ENCODE measurements at places on chromosomes 16 and 17. TPM values are rescaled to one million over a fixed set of nuclear protein-coding genes. Genes with fewer than 3 reads are reported as not detected.

The FBXW10 gene
- total RNA-seq, result not detected

The ZG16 gene
- not detected for total RNA-seq

The KCNAB3 gene
- 0.39 TPM for total RNA-seq

DNA sequence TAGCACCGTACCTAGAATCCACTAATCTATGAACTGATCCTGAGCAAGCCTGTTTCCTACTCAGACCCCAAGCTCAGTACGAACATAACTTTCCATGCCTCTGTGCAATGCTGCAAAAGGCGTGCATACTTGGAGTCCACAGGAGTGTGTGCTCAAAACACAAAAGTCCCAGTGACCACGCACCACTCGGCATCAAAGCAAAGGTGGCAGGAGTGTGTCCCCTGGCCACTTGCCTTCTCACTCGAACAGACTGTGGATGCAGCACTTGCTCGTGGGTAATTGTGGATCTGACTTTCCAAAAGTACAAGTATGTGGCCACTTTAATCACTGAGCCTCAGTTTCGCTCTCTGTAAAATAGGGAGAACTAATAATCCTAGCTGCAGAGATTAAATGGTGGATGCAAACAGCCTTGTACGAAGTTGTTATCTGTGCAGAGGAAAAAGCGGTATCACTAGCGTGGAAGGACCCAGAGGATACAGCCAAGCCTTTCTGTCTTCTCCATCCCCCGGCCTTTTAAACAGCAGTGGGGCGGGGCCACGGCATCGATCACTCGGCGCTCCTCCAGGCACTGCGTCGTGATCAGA is 311 bp upstream of the KDM8 start:
- H3K4me1 ChIP-seq, result no peaks in the 10 kb centered on the region
- H3K36me3 ChIP-seq, result no peaks in the 10 kb centered on the region
- no peak for DNase-seq
- no peaks in the 10 kb centered on the region for H3K27me3 ChIP-seq

DNA sequence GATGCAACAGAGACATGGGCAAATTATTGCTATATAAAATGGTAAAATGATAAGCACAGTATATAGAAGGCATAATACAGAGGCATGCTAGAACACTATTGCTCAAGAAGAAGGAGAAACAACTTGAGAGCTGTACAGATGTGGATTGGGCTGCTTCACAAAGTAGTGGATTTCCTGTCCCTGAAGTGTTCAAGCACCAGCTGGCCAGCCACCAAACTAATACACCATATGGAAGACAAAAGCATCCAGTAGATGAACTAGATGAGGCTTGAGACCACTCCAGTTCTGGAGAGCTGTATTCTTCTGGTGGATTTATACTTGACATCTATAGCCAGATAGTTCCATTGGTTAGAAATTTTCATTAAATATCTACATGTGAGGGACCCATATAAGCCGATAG is 134.1 kb upstream of the GNAO1 start:
- H3K27ac ChIP-seq, result no peak overlapping the region
- H3K4me1 ChIP-seq, result no peaks in the 10 kb centered on the region
- no peak overlapping the region for H3K4me3 ChIP-seq
- no peaks in the 10 kb centered on the region for H3K36me3 ChIP-seq
- no peak for DNase-seq

DNA sequence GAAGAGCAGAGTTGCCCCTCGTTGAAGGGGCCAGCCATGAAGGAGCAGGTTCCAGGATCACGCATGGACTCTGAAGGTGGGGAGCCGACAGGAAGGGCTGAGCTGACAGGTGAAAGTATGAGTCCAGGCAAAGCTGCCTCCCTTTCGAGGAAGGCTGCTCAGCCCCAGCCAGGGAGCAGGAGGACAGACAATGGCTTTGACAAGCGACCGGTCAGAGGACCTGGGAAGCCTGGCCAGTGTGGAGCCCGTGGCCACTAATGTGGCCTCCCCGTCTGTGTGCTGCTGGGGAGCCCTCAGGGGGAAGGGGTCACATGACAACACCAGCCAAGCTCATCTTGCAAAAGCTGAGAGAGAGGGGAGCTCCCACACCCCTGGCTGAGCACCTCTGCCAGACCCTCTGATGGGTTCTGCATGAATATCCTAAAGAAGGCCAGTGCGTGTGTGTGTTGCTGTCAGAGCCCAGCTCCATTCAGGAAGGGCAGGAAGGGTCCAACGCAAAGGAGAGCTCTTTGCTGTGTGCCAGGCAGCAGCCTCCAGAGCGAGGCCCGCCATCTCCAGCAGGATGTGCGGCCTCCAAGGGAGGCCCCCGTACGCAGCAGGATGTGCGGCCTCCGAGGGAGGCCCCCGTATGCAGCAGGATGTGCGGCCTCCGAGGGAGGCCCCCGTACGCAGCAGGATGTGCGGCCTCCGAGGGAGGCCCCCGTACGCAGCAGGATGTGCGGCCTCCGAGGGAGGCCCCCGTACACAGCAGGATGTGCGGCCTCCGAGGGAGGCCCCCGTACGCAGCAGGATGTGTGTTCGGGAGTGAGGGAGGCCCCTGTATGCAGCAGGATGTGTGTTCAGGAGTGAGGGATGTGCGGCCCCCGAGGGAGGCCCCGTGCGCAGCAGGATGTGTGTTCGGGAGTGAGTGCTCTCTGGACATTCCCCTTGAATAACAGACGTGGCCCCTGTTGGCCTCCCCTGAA is 102.1 kb upstream of the CHMP6 start:
- DNase-seq, result no peak
- no peak overlapping the region for H3K4me3 ChIP-seq
- H3K27me3 ChIP-seq, result no peaks in the 10 kb centered on the region
- peaks cover 29% of the 10 kb centered on the region for H3K36me3 ChIP-seq
- peaks cover 16% of the 10 kb centered on the region for H3K4me1 ChIP-seq

DNA sequence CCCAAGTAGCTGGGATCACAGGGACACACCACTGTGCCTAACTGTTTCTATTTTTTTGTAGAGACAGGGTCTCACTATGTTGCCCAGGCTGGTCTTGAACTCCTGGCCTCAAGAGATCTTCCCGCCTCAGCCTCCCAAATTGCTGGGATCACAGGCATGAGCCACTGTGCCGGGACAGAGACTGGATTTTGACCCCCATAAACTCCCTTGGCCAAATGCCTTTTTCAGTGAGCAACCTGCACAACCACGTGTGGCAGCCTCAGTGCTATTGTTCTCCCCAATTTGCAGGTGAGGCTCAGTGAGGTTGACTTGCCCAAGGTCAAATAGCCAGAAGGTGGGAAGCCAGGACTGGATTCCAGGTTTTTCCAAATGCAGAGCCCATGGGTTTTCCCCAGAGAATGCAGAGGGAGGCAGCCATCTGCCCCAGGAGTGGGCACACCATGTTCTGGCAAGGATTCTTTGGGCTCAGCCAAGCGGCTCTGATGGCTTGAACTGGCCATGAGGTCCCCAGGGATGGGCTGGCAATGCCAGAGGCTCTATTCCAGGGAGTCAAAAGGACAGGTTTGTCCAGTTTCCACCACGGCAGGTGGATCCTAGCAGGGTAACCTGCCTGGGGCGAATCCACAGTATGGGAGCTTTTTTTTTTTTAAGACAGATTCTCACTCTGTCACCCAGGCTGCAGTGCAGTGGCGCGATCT is 1.8 kb downstream of the IL27 start:
- H3K27ac ChIP-seq, result no peak overlapping the region
- no peak for DNase-seq
- H3K36me3 ChIP-seq, result no peaks in the 10 kb centered on the region
- H3K4me3 ChIP-seq, result no peak overlapping the region
- H3K27me3 ChIP-seq, result no peaks in the 10 kb centered on the region

DNA sequence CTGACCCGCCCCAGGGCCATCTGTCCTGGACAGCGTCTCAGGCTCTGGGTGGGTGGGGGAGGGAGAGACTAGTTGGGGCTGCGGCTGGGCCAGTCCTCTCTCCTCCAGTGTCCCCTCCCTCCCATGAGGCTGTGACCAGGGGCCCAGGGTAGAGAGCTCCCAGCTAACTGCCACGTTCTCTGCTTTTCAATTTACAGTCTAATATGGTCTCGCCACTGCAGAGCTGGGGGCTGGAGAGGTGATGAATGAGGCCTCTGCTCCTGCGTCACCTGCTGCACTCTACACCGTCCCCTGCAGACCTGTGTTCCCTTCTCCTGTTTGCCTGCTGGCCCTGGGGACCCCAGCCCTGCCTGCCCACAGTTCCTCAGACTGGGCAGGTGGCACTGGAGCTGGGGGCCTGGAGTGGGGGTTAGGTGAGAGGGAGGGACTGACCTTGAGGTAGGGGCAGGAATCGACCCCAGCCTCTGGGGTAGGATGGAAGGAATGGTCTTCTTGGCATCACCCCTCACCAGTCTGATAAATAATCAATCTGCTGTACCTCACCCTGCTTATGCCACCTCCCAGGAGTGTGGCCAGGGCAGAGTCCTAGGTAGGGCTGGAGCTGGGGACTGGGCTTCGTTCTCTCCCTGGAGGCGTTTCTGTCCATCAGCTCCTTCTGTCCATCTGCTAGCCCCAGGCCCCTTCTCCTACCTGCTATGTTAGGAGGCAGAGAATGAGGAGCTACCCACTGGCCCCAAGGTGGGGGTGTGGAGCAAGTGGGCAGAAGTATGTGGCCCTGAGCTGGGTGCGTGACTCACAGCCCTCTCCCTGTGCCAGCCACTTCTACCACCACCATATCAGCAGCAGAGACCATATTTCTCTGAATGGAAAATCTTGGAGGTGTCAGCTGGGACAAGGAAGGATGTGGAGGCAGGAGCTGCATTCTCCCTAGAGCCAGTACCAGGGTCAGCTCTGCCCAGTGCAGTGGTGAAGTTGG is 12.9 kb downstream of the SEZ6 start:
- no peaks in the 10 kb centered on the region for H3K36me3 ChIP-seq
- no peaks in the 10 kb centered on the region for H3K4me1 ChIP-seq
- H3K27me3 ChIP-seq, result no peaks in the 10 kb centered on the region
- no peak overlapping the region for H3K4me3 ChIP-seq

GRCh38 chr16:64626776-64627175 is 495.1 kb downstream of the CDH11 start:
- no peak for DNase-seq
- no peaks in the 10 kb centered on the region for H3K4me1 ChIP-seq
- H3K36me3 ChIP-seq, result no peaks in the 10 kb centered on the region
- no peak overlapping the region for H3K27ac ChIP-seq
- H3K27me3 ChIP-seq, result no peaks in the 10 kb centered on the region

GRCh38 chr17:28447396-28447760 is 26.1 kb upstream of the SLC13A2 start:
- H3K36me3 ChIP-seq, result no peaks in the 10 kb centered on the region
- no peak for DNase-seq
- H3K4me1 ChIP-seq, result no peaks in the 10 kb centered on the region
- H3K27ac ChIP-seq, result no peak overlapping the region
- no peaks in the 10 kb centered on the region for H3K27me3 ChIP-seq
- no peak overlapping the region for H3K4me3 ChIP-seq

GRCh38 chr16:15564604-15565339 is 78.2 kb downstream of the MARF1 start:
- no peak overlapping the region for H3K4me3 ChIP-seq
- H3K27me3 ChIP-seq, result no peaks in the 10 kb centered on the region
- no peak for DNase-seq

DNA sequence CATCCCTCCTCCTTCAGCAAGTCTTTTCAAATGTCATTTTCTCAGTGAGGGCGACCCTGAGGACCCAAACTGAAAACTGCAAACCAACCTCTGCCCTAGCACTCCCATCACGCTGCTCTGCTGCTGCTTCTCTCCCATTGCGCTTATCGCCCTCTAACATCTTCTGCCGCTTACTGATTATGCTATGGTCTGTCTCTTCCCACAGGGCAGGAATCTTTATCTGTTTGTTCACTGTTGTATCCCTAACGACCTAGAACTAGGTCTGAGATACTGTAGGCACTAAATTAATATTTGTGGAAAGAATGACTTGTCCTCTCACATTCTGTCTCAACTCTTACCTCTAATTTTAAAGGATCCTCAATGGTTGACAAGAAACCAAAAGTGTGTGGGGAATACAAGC is 12.5 kb downstream of the ZSCAN32 start:
- no peaks in the 10 kb centered on the region for H3K27me3 ChIP-seq
- no peak overlapping the region for H3K4me3 ChIP-seq
- no peak for DNase-seq
- no peak overlapping the region for H3K27ac ChIP-seq
- peaks cover 81% of the 10 kb centered on the region for H3K36me3 ChIP-seq

GRCh38 chr16:7330709-7331108 is 1.9 kb upstream of the RBFOX1 start:
- no peak overlapping the region for H3K4me3 ChIP-seq

GRCh38 chr17:9219631-9220397 is 198.5 kb downstream of the NTN1 start:
- H3K36me3 ChIP-seq, result peaks cover 9% of the 10 kb centered on the region
- H3K27me3 ChIP-seq, result no peaks in the 10 kb centered on the region
- H3K4me3 ChIP-seq, result no peak overlapping the region
- H3K27ac ChIP-seq, result no peak overlapping the region
- H3K4me1 ChIP-seq, result no peaks in the 10 kb centered on the region
- DNase-seq, result no peak

DNA sequence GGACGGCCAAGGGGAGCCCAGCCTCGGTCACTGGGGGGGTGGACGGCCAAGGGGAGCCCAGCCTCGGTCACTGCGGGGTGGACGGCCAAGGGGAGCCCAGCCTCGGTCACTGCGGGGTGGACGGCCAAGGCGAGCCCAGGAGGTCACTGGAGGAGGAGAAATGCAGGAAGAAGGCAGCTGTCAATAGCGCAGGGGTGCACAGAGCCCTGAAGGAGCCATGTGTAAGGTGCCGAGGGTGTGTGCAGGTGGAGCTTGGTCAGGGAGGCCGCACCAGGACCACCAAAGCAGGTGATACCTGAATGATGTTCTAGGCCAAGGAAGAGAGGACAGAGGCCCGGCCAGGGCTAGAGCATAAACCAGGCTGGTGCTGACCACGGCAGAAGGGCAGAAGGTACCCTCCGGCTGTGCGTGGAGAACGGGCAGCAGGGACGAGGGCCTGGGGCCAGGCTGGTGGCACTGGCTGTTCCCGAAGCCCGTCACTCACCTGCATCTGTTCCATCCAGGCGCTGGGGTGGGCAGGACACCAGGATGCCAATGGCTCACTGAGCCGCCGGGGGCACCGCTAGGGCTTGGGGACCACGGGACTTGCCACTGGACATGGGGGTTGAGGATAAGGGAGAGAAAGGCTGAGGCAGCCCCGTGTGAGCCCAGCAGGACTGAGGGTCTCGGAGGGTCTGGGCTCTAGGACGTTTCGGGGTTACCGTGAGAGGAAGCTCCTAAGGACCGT is 5.9 kb upstream of the CCDC57 start:
- no peak overlapping the region for H3K27ac ChIP-seq
- H3K4me3 ChIP-seq, result no peak overlapping the region
- no peaks in the 10 kb centered on the region for H3K27me3 ChIP-seq
- DNase-seq, result no peak
- no peaks in the 10 kb centered on the region for H3K36me3 ChIP-seq

GRCh38 chr17:1486802-1487695 is 5.4 kb downstream of the MYO1C start:
- H3K36me3 ChIP-seq, result peaks cover 22% of the 10 kb centered on the region
- no peaks in the 10 kb centered on the region for H3K27me3 ChIP-seq
- no peaks in the 10 kb centered on the region for H3K4me1 ChIP-seq
- DNase-seq, result peak; percentile 86
- H3K4me3 ChIP-seq, result peak overlapping the region; percentile 67

GRCh38 chr16:83807327-83807709 is 460 bp upstream of the HSBP1 start:
- peak overlapping the region; percentile 93 for H3K4me3 ChIP-seq
- H3K27ac ChIP-seq, result peak overlapping the region; percentile 82
- H3K27me3 ChIP-seq, result no peaks in the 10 kb centered on the region

GRCh38 chr17:74455821-74456220 is 10.6 kb upstream of the CD300A start:
- H3K4me1 ChIP-seq, result no peaks in the 10 kb centered on the region
- H3K36me3 ChIP-seq, result no peaks in the 10 kb centered on the region
- H3K27me3 ChIP-seq, result no peaks in the 10 kb centered on the region
- H3K4me3 ChIP-seq, result no peak overlapping the region

- no peak for DNase-seq
- peaks cover 7% of the 10 kb centered on the region for H3K36me3 ChIP-seq
- H3K4me3 ChIP-seq, result no peak overlapping the region
- no peaks in the 10 kb centered on the region for H3K27me3 ChIP-seq
Observed at GRCh38 chr16:4411684-4412083, 4.7 kb downstream of the CORO7 start.

All from right atrium auricular region (tissue), 2 donors.